ENCODE measurements at places on chromosomes 2 and 18. TPM values are rescaled to one million over a fixed set of nuclear protein-coding genes. Genes with fewer than 3 reads are reported as not detected.

- DNase-seq: no peak
Measured at GRCh38 chr2:25207078-25207545, 38.7 kb upstream of the POMC start.

Gene MAP4K3
- total RNA-seq: 11.5 TPM

GRCh38 chr2:170298861-170299429 lies 121.0 kb downstream of the MYO3B start:
- no peak for DNase-seq

Gene MAPK4
- total RNA-seq: not detected

DNA sequence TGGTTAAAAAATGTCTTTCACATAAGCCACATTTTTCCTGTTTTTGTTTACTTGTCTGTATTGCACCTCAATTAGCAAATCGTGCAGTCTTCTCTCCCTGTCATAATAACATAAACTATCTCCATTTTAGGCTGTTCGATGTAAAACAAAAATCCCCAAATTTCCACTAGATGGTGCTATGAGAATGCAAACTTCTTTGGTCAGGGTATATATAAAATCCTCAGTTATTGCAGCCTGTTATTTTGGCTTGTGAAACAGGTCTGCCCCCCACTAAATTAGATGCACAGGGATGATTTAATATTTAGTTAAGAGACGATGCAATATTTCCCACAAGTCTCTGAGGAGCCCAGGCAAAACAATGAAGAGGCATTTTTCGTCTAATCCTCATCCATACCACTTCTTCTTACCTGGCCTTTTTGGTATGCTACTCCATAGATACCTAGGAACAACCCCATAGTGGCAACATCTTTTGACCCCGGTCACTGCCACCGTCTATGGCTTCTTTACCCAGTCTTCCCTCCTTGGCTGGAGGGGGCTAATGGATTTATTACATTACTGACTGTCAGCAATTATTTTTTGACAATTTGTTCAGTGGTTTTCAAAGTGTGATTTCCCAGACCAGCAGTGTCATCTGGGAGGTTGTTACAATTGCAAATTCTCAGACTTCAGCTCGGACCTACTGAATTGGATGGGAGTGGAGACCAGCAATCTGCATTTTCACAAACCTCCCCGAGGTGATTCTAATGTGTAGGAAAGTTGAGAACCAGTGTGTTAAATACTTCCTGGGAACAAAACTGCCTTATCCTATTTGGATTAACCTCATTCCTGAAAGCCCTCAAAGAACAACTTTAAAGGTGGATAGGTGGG lies 117.4 kb upstream of the CWC22 start:
- peak; percentile 34 for DNase-seq

Gene RALB
- 182 TPM for total RNA-seq

DNA sequence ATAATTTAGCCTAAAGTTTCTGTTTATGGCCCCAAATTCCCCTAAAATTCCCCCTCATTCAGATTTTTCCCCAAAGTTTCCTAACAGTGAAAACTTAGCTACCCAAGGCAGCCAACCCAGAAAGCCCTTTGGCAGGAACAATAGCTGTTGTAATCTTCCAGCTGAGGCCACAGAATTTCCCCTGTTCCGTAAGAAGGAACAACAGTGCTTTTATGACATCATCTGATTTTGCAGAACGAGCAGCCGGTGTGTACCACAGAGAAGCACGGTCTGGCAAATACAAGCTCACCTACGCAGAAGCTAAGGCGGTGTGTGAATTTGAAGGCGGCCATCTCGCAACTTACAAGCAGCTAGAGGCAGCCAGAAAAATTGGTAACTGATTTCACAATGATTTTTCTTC lies 6.3 kb downstream of the TNFAIP6 start:
- DNase-seq: peak; percentile 14

- no peak for DNase-seq
Measured at GRCh38 chr2:207421671-207422070, 108.1 kb upstream of the CREB1 start.

- DNase-seq: no peak
Measured at GRCh38 chr2:51158251-51158650, 126.3 kb upstream of the NRXN1 start.

DNA sequence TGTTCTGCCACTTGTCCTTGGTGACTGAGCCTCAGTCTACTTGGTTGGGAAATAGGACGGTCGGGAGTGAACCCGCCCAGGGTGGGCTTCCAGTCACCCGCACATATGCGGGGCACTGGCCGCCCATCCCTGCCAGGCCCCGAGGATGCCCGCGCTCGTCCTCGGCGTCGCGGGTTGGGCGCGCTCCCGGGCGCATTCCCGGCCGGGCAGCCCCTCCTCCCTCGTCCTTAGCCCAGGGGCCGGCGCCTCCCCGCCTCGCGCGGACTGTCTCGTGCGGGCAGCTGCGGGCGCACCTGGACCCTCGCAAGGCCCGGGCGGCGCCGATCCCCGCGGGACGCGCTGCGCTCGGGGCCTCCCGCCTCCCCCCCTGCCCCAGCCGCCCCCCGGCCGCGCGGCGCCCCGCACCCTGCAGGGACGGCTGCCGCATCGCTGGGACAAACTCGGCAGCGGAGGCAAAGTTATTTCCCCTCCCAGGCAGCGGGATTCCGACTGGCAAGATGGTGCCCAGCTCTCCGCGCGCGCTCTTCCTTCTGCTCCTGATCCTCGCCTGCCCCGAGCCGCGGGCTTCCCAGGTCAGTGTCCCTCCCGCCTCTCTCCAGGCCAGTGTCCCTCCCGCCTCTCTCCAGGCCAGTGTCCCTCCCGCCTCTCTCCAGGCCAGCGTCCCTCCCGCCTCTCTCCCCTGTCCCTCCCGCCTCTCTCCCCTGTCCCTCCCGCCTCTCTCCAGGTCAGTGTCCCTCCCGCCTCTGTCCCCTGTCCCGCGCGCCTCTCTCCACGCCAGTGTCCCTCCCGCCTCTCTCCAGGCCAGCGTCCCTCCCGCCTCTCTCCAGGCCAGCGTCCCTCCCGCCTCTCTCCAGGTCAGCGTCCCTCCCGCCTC lies at the start of gene FBLN7:
TSS of gene FBLN7 (plus strand) at position 227 of the 874 bp plus-strand sequence. CDS start at position 498, 271 bp downstream.
- DNase-seq: peak; percentile 29

DNA sequence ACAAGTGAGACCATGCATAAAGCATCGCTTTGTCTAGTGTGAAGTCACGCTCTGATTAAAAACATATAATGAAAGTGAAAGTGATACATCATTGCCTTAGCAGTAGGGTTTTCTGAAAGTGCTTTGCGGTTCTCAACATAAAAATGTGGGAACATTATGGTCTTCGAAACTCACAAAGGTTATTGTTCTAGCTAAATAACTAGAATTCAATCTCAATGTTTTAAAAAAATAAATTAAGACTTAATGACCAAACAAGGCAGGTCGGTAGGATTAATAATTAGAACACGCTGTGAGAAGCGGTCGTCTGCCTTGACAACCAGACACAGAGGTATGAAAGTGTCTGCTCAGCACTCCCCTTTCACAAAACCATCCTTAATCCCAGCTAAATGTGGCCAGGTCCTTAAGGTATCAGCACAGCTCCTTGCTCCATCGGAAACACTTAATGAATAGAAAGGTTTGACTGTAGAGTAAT lies 42.2 kb downstream of the KLHL14 start:
- DNase-seq: peak; percentile 35

Gene TCF4
- total RNA-seq: 424 TPM

Gene SLC25A12
- total RNA-seq: 9.9 TPM

DNA sequence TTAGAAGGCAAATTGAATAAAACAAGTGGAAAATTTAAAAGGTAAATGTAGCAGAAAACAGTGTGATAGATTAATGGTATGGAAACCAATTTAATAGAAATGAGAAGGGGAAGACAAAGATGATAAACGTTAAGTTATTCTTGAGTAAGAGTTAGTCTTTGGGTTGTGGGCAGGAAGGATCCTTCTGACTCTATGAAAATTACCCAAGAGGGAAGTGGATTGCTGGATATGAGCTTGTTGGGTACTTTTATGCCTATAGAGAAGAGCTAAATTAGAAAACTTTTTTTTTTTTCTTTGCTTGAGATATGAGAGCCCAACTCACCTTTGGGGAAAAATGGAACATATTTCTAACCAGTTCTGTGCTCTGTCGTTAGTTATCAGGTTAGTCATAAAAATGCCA lies 144.0 kb downstream of the LDLRAD4 start:
- no peak for DNase-seq

DNA sequence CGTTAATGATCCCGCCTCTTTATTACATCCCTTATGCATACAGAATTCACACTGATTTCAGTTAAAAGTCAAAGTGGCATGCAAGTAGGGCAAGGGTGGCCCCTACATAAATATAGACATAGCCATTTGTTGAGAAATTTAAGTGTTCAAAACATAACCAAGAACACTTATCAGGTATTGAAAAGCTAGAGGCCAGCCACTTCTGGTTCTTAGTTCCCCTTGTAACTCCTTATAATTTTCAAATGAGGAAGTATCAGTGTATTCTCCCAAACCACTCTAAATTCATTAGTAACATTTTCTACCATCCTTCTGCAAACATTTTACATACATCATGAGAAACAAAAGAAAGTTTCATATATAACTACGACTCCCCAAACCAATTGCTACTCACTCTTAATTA lies 5.8 kb upstream of the ARL5A start:
- no peak for DNase-seq

Gene COL3A1
- 1.4 TPM for total RNA-seq

Gene TSPYL6
- total RNA-seq: not detected

Gene LAMA1
- total RNA-seq: 0.13 TPM

DNA sequence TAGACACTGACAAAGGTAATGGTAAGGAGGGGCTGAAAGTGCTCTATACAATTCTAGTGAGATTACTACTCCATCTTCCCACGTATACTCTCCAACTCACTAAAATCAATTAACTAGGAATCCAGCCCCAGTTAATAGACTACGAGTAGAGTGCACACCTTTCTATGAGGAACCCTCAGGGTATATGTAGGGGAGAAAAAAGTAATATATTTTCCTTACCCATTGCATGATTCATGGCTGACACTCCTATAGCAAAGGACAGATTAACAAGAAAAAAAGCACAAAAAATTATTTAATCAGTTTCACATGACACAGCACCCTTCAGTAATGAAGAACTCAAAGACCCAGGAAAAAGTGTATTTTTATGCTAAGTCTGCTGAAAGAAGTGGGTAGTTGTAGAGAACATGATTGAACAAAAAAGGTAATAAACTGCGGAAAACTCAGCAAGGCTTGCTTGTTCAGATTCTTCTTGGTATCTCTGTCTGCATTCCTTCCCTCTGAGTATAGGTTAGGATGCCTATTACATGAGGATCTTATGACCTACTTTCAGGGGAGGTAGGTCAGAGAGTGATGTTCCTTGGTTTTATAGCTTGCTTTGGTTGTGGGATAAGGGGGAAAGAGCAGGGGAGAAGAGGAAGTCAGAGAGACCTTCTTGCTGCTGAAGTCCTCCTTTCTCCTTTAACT lies 342.0 kb upstream of the DLGAP1 start:
- no peak for DNase-seq

Gene SPATA3
- not detected for total RNA-seq

Gene ABCG5
- total RNA-seq: not detected

GRCh38 chr18:8052237-8052701 lies 485.2 kb downstream of the PTPRM start:
- no peak for DNase-seq

DNA sequence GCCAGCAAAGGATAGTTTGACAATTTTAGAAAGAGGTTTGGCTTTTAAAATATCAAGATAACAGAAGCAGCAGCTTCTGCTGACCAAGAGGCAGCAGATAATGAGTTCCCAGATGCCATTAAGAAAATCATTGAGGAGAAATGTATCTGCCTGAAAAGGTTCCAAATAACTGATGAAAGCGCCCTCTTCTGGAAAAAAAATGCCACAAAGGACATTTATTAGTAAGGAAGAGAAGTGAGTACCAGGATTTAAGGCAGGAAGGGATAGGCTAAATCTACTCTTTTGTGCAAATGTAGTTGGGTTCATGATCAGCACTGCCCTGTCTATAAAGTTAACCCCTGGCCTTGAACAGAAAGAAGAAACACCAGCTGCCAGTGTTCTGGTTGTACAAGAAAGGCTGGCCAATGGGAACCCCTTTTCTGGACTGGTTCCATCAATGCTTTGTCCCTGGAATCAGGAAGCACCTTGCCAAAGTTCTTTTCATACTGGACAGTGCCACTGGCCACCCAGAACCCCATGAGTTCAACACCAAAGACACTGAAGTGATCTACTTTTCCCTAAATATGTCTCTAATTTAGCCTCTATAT lies 40.6 kb downstream of the DHX57 start:
- DNase-seq: peak; percentile 18
